SW 1271 (cell line): ENCODE measurements at places on chromosomes 2 and 18.

- no peak for DNase-seq
Observed at GRCh38 chr2:188786368-188786841, 187.8 kb upstream of the COL3A1 start.

- no peak for DNase-seq
Observed at GRCh38 chr2:60100034-60100433, 453.4 kb downstream of the BCL11A start.

- DNase-seq, result no peak
Observed at GRCh38 chr2:223632826-223633225, 30.7 kb upstream of the SCG2 start.

GRCh38 chr18:60471652-60472051 lies 99.1 kb upstream of the MC4R start:
- DNase-seq, result no peak
